ENCODE measurements at places on chromosomes 3 and 15.
A peak's percentile ranks its signal among the peaks of the same experiment; 100 is the strongest.

DNA sequence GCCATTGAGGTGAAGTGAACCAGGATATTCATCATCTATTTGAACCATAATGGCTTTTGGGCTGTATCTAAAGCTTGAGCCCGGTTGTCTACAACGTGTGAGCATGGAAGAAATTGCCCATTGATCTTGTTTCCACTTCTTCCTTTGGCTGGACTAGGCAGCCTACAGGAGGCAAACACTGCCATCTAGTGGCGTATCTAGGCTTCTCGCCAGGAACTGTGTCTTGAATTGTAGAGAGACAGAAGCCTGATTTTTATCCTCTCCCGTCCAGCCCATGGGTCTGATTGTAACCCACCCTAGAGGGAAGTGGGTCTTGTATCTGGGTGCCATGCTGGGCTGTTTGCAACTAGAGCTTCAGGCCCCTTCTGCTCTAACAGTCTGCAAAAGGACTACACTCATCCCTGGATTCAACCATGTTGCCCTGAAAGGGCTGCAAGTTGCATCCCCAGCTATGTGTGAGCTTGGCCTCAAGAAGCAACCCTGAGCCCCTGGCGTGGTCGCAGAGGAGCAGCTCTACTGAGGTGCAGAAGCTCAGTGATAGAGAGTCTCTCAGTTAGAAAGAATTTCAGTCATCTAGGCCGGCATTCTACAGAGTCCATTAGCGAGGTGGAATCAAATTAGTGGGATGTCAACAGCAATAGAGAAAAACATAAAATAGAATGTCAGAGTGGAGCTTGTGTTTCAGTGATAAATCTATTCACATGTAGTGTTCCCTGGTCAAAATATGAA, 170.2 kb upstream of the UMPS start:
- H3K36me3 ChIP-seq = no peaks in the 10 kb centered on the region
- H3K27ac ChIP-seq = peak overlapping the region; percentile 15
- peaks cover 8% of the 10 kb centered on the region for H3K4me1 ChIP-seq
- no peaks in the 10 kb centered on the region for H3K27me3 ChIP-seq

- H3K36me3 ChIP-seq = no peaks in the 10 kb centered on the region
- H3K27me3 ChIP-seq = no peaks in the 10 kb centered on the region
- no peaks in the 10 kb centered on the region for H3K4me1 ChIP-seq
- no peak overlapping the region for H3K4me3 ChIP-seq
- DNase-seq = peak; percentile 2
- no peak overlapping the region for H3K27ac ChIP-seq
These were observed 295.3 kb upstream of the SLITRK3 start for GRCh38 chr3:165491487-165491886.

DNA sequence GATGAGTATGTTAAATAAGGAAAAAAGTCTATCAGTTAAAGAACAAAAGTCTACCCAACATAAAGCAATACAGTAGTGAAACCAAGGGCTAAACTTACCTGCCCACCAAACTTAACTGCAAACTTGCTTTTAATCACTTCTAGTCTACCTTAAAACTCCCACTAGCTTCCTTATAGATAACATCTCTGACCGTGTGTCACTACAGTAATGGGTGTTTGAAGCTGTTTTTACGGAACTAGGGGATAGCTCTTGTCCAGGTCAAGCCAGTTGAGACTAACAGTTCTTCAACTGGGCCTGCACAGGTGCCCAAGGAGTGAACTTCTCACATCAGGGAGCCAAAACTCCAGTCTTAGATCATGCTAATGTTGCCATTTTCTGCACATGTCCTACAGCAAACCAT, 132.3 kb downstream of the ZNF385D start:
- H3K27ac ChIP-seq = no peak overlapping the region
- DNase-seq = no peak
- no peak overlapping the region for H3K4me3 ChIP-seq
- H3K36me3 ChIP-seq = no peaks in the 10 kb centered on the region
- no peaks in the 10 kb centered on the region for H3K27me3 ChIP-seq

- H3K27me3 ChIP-seq = no peaks in the 10 kb centered on the region
- H3K27ac ChIP-seq = no peak overlapping the region
- DNase-seq = peak; percentile 77
- H3K36me3 ChIP-seq = no peaks in the 10 kb centered on the region
- H3K4me3 ChIP-seq = no peak overlapping the region
These were observed 11.0 kb downstream of the FGD5 start for GRCh38 chr3:14829811-14830210.

DNA sequence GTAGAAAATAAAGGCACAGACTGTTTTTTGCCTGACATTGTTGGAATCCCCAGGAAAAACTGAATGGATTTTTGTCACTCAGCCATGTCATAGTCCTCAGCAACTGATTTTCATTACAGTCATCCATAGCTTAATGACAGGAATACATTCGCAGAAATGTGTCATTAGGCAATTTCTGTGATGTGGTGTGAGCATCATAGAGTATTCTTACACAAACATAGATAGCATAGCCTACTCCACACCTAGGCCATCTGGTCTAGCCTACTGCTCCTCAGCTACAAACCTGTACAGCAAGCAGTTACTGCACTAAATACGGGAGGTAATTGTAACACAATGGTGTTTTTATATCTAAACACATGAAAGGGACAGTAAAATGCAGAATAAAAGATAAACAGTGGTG, 34.4 kb upstream of the FBN1 start:
- H3K36me3 ChIP-seq = no peaks in the 10 kb centered on the region
- H3K27me3 ChIP-seq = no peaks in the 10 kb centered on the region
- no peak overlapping the region for H3K27ac ChIP-seq

DNA sequence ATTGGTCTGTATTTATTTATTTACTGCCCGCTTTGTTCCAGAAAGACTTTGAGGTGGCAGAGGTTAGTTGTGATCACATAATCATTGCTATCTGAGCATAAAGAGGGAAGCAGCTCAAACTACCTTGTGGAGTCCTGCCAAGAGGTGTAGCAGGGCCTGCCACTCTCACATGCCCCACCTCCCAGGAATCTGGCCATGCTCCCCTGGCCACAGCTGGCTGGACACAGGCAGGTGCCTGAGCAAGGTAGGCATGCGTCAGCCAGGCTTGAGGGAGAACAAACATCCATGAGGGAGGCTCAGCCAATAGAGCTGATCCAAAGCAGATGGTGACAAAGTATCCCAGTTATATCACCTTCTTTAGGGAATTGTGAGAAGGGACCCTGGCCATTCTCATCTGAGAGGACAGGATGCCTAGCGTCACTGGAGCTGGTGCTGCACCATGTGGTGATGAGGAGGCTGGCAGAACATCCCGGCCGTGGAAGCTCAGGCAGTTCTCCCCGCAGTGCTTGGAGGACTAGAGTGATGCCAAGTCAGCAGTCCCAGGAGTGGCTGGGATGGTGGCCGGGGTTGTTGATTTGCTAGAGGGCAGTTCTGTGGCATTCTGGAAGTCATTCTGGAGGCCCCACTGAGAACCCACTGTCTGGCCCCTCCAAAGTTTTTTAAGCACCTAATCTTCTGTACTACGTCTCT, 6.8 kb upstream of the POLG start:
- H3K4me1 ChIP-seq = no peaks in the 10 kb centered on the region
- no peaks in the 10 kb centered on the region for H3K36me3 ChIP-seq
- no peaks in the 10 kb centered on the region for H3K27me3 ChIP-seq
- no peak for DNase-seq
- H3K4me3 ChIP-seq = no peak overlapping the region
- H3K27ac ChIP-seq = no peak overlapping the region

DNA sequence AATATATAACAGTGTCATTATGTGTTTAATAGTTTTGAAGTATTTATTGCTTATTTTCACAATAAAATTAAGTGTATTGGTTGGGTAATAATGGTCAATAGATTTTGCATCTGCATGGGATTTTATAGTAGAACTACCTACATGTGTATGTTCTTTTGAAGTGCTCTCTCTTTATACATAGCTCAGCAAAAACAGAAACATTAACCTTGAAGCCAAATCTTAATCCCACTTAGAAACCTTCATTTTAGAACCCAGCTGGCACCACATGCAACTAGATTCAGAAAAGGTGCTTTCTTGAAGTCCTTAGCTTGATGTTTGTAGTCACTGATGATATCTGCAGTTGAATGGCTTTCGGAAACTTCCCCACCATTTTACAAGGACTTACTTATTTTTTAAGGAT, 146.9 kb upstream of the IL12A start:
- peaks cover 2% of the 10 kb centered on the region for H3K36me3 ChIP-seq
- no peak overlapping the region for H3K4me3 ChIP-seq

- DNase-seq = no peak
- no peak overlapping the region for H3K4me3 ChIP-seq
- H3K27ac ChIP-seq = no peak overlapping the region
- no peaks in the 10 kb centered on the region for H3K36me3 ChIP-seq
- peaks cover 31% of the 10 kb centered on the region for H3K27me3 ChIP-seq
These were observed 138.4 kb downstream of the NUP210 start for GRCh38 chr3:13281507-13282357.

GRCh38 chr3:68360492-68360891, 571.9 kb downstream of the TAFA4 start:
- H3K27ac ChIP-seq = no peak overlapping the region
- no peak overlapping the region for H3K4me3 ChIP-seq
- no peaks in the 10 kb centered on the region for H3K27me3 ChIP-seq
- no peaks in the 10 kb centered on the region for H3K4me1 ChIP-seq

All from trophoblast cell (in vitro differentiated cells and primary cell).